ENCODE measurements at places on chromosomes 3 and 15.
A peak's percentile ranks its signal among the peaks of the same experiment; 100 is the strongest.

DNA sequence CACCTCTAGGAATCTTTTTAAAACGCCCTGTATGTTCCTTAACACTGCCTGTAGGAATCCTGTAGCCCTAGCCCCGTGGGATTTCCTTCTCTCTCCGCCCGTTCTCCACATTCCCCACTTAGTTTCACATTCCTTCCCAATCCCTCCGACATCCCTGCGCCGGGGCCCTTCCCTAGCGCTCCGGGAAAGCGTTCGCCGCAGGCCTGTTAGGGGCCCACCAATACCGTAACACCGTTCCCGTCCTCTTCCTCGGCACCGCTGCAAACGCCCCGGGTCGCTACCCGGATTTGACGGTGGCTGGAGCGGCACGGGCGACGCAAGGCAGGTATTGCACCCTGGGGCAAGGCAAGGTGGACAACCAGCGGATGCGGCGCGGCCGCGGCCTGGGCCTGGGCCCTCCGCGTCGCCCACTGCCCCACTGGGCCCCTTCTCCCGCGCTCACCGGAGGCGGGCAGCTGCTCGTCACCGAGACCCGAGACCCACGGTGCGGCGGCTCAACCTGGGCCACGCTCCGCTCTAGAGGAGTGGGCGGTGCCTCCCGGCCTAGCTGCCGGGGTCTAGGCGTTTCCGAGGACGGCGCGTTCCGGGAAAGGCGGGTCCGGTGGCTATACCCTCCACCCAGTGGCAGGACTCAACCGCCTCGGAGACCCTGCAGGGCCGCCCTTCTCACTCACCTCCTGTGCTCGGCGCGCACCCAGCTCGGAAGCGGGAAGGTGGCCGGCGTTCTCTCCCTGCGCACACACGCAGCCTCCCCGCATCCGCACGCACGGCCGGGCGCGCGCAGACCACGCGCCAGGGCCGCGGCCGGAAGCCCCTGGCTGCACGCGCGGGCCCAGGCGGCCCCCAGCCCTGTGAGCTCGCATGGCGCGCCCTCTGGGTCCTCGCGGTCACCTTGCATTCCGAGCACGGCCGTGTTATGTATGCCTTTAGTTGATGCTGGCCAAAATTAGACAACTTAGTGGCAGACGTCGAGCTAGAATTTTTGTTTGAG is at the start of gene B3GALNT1:
B3GALNT1 (minus strand) TSS at position 789 of the 991 bp plus-strand sequence. CDS start 18,595 bp downstream, outside the sequence.
- DNase-seq = peak; percentile 80

- DNase-seq = peak; percentile 44
Observed at GRCh38 chr3:112734171-112734570, 93.2 kb upstream of the CCDC80 start.

GRCh38 chr15:48202068-48202467 is 4.0 kb upstream of the SLC12A1 start:
- DNase-seq = no peak

GRCh38 chr3:132785292-132785691 is 63.1 kb upstream of the NPHP3 start:
- DNase-seq = peak; percentile 67

- DNase-seq = no peak
Observed at GRCh38 chr3:25695731-25696420, 31.2 kb upstream of the TOP2B start.

GRCh38 chr3:53592862-53593261 is 98.5 kb downstream of the CACNA1D start:
- DNase-seq = no peak

- peak; percentile 15 for DNase-seq
Observed at GRCh38 chr15:40695469-40695890, 506 bp downstream of the RAD51 start.

- DNase-seq = no peak
Observed at GRCh38 chr3:196662033-196662432, 22.5 kb downstream of the NRROS start.

GRCh38 chr15:99113547-99114271 is 8.8 kb downstream of the SYNM start:
- no peak for DNase-seq

GRCh38 chr15:28252831-28253230 is 69.1 kb downstream of the HERC2 start:
- no peak for DNase-seq

- peak; percentile 37 for DNase-seq
Observed at GRCh38 chr15:79410237-79410636, 21.9 kb upstream of the MINAR1 start.

DNA sequence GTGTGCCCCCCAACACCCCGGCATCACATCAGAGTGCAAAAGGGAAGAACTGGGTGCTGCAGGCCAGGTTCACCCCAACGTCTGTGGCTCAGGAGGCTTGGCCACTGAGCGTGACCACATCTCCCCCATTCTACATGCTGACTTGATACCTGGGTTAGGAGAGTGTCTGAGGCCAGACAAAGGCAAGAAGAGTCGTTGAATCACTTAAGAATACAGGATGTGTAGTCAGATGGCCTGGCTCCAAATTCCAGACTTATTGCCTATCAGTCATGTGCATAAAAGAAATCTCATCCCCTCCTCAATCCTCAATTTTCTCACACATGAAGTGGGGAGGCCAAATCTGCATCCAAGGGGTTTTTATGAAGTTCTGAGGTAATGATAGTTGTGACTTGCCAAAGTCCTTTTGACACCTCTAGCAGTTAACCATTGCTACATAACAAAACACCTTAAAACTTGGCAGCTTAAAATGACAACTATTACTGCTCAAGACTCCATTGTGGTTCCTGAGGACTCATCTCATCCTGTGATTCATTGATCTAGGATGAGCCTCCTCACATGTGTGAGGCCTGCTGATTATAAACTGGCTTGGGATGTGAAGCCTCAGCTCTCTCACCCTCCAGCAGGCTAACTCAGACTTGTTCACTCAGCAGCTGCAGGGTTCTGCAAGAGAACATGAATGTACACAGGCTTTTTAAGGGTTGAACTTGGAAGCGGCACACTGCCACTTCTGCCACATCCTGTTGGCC is 138.8 kb upstream of the TLE3 start:
- peak; percentile 98 for DNase-seq

- DNase-seq = no peak
Observed at GRCh38 chr3:126704494-126705214, 614 bp downstream of the CHCHD6 start.

GRCh38 chr15:31278061-31278445 is 48.6 kb upstream of the KLF13 start:
- DNase-seq = no peak

- no peak for DNase-seq
Observed at GRCh38 chr3:8595695-8596115, 48.9 kb downstream of the SSUH2 start.
